ENCODE measurements at places on chromosomes 4 and X.

- no peak for DNase-seq
Measured at GRCh38 chr4:8224267-8224974, 25.3 kb downstream of the SH3TC1 start.

DNA sequence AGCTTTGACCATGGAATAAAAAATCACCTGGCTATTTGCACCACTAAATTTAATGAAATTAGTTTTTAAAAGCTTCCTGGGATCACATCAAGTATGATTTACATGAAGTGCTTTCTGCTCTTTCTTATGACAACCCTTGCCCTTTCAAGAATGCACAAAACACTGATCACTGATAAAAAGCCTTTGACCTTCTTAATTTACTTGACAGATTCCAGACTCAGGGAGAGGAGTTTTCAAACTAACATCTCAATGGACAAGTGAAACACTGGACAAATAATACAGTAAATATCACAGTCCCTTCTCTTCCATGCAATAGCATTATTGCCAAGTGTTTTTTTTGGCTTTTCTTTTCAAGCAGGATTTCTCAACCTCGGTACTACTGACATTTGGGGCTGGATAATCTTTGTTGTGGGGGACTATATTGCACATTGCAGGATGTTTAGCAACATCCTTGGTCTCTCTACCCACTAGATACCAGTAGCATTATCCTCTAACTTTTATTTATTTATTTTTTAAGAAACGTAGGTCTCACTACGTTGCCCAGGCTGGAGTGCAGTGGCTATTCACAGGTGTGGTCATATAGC is 86.3 kb downstream of the ZNF827 start:
- DNase-seq: no peak

- DNase-seq: no peak
Measured at GRCh38 chr4:6271701-6272465, 2.2 kb downstream of the WFS1 start.

GRCh38 chr4:39004758-39005157 is 27.5 kb downstream of the TMEM156 start:
- no peak for DNase-seq

- no peak for DNase-seq
Measured at GRCh38 chr4:106140601-106141000, 175.4 kb downstream of the TBCK start.

DNA sequence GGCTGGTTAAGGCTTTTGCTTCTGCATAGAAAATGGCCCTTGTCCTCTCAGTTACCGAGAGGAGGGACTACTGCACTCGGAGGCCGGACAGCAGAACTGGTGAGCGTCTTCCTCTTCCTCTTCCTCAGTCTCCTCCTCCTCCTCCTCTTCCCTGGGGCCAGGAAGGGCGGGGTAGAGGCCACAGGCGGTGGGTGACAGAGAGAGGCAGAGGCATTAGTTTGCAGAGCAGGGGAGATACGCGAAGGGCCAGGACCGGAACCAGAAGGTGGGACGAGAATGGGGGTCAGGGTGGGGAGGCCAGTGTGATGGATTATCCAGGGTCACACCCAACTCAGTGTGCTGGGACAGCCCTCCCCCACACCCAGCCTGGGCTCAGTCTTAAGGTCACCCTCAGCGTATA is 14.5 kb downstream of the IQSEC2 start:
- DNase-seq: no peak

- DNase-seq: no peak
Measured at GRCh38 chr4:65589331-65589730, 81.0 kb downstream of the EPHA5 start.

GRCh38 chr4:3176367-3177229 is 72.4 kb upstream of the MSANTD1 start:
- DNase-seq: no peak

- DNase-seq: no peak
Measured at GRCh38 chr4:151569650-151570049, 160.7 kb downstream of the FHIP1A start.

- DNase-seq: no peak
Measured at GRCh38 chr4:113008135-113008534, 41.3 kb upstream of the ANK2 start.

GRCh38 chr4:108359130-108359985 is 190.6 kb upstream of the LEF1 start:
- DNase-seq: no peak

DNA sequence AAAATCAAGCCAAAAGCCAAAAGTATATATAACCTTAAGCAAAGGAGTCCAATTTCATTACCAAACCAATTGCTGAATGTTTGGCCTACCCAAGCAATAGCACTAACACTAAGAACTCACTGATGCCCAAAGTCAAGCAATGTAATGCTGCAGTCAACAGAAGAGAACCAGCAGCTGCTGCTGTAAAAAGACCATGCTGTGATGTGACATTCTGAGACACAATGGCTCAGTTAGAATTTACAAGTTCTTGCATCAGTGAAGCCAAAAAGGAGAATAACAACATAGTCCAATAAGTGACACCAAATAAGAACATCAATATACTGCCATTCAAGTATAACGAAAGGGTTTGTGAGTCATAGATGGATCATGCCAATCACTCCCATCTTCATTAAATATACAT is 514.0 kb upstream of the DIAPH2 start:
- no peak for DNase-seq

DNA sequence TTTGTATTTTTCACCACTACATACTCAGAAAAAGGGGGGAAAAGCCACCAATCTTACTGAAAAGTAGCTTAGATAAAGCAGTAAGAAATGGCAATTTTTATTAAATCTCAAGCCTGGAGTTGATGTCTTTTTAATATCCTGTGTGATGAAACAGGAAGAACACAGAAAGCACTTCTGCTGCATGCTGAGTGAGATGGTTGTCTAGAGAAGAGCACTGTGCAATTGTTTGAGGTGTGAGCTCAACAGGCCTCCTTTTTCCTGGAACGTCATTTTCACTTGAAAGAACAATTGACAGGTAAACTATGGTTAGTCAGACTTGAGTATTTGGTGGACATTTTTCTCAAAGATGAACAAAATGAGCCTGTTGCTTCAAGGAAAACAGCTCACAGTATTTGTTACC is 73.9 kb downstream of the RTL5 start:
- DNase-seq: no peak

- no peak for DNase-seq
Measured at GRCh38 chr4:87034527-87034926, 99.7 kb downstream of the AFF1 start.

- no peak for DNase-seq
Measured at GRCh38 chrX:120562569-120562926, 1.8 kb upstream of the CUL4B start.

DNA sequence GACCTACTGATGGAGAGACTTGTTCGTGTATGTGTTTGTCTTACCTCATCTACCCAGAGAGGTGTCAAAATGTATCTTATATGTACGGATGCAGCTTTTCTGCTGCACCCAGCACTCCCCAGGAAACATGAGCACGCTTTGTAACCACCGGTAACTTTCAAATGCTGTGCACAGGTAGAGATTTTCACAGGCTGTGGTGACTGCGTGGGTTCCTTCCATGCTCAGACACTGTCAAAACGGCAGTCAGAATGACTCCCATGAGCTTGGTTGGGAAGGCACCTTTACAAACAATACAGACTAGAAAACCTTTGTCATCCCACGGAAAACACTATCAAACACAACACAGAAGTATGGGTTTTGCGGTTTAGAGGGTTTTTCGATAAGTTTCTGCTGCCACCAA is 28.2 kb downstream of the F11 start:
- DNase-seq: no peak

DNA sequence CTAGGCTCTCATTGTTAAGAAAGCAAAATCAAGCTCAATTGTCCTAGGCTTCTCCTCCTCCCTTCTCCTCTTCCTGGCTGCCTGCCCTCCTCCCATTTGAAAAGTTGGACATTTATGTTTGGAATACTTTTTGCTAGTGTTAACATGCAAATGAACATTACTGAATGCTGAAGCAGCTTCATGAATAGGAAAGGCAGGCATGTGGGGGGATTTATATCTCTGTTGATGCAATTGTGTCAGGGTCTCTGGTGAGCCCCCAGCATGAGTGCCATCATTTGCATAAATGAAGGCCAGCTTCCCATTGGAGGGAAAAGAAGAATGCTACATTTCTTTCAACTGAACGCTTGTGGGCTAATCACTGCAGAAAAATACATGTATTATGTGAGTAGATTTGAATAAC is 160.1 kb upstream of the NDST3 start:
- DNase-seq: no peak

GRCh38 chr4:47032405-47033106 is 1.2 kb downstream of the GABRB1 start:
- DNase-seq: no peak

GRCh38 chr4:111961809-111962208 is 183.4 kb upstream of the FAM241A start:
- no peak for DNase-seq

DNA sequence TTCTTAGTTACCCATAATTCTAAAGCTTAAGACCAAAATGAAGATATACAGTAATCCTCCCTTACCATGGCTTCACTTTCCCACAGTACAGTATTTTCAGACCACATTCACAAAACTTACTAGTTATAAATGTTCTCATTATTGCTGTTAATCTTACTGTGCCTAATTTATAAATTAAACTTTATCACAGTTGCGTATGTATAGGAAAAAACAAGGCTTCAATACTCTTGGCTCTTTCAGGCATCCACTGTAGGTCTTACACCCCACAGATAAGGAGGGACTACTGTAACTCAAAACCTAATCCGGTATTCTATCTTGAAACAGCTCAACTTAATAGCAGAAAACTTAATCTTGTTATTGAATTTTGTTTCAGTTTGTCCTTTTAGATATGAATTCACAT is 3.6 kb downstream of the HMGB2 start:
- no peak for DNase-seq

GRCh38 chr4:183637461-183637860 is 21.5 kb downstream of the RWDD4 start:
- DNase-seq: no peak

DNA sequence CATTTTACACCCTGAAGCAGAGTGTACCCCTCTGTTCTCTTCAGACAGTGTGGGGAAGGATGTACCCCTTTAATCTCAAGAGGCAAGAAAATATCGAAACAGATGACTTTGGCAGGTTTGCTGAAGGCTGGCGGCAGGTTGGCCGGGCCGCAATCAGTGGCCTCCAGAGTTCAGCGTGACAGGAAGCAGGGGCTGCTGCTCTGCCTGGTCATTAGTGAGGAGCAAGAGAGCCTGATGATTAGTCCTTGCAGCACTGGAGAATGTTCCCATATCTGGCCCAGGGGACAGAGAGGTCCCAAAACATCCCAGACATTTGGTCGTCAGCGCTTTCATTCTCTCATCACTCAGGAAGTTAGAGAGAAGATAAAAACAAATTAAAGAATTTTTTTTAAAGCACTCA is 352.8 kb downstream of the SPRY1 start:
- DNase-seq: no peak

GRCh38 chrX:139826065-139827044 is 106.5 kb downstream of the ATP11C start:
- DNase-seq: no peak

GRCh38 chrX:40012039-40012867 is 85.5 kb downstream of the BCOR start:
- no peak for DNase-seq

DNA sequence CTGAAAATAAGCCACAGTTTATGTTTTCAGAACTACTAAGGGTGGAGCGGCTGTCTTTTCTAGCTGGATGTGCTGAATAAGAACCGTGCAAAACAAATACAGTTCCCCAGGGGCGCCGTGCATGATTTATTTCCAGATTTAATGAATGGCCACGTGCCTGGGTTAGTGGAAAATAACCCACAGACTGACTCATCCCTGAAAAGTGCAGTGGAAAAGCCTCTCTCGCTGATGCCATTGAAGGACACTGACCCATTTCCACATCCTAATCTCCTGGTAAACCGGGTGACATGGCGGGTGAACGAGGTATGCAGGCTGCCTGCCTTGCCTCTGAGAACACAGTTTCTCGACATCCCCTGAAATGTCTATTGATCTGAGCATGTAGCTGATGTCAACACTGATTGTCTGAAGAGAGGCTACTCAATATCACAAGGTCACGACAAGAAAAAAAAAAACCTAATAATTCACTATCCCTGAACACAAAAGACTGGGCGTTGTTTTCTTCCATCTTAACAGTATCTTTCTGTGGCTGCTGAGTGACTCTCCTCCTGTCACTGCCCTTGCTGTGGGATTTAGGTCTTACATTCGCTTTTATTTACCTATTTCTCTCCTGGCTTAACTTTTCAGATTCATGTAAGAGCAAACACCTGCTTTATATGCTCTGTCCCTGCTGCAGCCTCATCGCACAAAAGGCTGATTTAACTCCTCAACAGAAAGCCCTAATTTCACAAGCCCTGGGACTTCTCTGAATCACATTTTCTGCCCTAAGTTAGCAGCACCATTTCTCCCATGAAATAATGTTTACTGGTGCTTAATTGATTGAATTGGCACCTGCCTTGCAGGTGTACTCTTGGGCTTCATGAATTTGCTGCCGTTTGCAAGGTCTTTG is 76.9 kb upstream of the SCOC start:
- no peak for DNase-seq

GRCh38 chr4:92249541-92249940 is 54.2 kb upstream of the GRID2 start:
- DNase-seq: no peak

DNA sequence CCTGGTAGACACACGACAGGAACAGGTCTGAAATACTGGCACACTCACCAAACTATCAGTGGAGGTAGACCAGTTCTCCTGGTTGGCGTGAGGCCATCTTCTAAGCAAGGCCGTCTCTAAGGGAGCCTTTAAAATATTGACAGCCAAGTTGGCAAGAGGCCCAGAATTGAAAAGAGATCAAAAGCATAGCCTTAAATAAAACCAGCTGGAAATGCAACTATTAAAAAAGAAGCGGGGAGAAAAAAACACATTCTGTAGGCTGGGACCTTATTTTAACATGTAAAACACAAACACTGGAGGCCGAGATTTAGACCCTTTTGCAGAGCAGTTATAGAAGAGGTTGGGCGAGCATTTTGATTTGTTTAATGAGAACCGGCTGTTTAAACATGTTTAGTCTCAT is 233.0 kb upstream of the CLNK start:
- no peak for DNase-seq

GRCh38 chr4:184370711-184371389 is 103.5 kb downstream of the IRF2 start:
- DNase-seq: no peak

DNA sequence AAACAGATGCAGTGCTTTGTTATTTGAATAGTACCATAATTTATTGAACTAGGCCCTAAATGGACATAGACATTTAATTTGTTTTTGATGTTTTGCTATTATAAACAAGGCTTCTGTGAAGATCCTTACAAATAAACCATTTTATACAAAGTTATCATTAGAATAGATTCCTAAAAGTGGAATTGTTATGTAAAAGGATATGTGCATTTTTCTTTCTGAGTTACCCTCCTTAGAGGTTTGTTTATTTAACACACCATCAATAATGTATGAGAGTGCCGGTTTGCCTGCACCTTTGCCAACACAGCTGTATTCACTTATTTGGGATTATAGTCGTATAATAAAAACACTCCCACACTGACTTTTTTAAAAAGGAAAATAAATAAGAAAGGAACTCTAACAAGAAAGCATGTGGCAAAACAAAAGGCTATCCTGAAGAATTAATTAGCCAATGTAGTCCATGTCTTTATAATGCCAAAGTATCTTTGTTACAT is 84.8 kb downstream of the PAK3 start:
- DNase-seq: no peak

- peak; percentile 25 for DNase-seq
Measured at GRCh38 chrX:153662266-153662665, 11.3 kb downstream of the PNCK start.

GRCh38 chr4:126479709-126480108 is 1153.0 kb upstream of the INTU start:
- no peak for DNase-seq
